ENCODE measurements at places on chromosomes 1 and 21.

DNA sequence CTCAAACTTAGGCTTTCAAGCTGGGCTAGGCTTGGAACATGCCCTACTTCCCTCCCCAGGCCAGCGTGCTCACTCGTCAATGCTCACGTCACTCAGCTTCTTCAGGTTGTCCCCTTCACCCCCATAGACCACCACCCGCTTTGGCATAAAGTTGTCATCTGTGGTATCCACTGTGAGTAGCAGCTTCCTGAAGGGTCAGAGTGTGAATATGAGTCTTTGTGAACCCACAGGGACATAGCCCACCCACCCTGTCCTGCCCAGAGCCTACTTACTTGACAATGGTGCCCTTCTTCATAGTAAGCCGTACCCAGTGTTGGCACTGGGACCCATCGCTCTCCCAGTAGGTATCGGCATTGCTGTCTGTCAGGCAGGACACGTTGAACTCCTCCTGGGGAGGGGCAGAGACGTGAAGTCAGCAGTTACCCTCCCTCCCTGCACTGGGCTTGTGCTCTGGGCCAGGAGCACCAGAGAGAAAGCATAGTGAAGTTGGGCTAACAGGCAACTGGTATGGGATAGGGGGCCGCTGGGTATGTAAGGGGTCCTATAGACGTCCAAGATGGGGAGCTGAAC is 1.7 kb downstream of the HECTD3 start:
- H3K27me3 ChIP-seq = no peaks in the 10 kb centered on the region
- H3K4me1 ChIP-seq = peaks cover 43% of the 10 kb centered on the region
- H3K36me3 ChIP-seq = peaks cover 12% of the 10 kb centered on the region
- H3K4me3 ChIP-seq = peak overlapping the region; percentile 96

DNA sequence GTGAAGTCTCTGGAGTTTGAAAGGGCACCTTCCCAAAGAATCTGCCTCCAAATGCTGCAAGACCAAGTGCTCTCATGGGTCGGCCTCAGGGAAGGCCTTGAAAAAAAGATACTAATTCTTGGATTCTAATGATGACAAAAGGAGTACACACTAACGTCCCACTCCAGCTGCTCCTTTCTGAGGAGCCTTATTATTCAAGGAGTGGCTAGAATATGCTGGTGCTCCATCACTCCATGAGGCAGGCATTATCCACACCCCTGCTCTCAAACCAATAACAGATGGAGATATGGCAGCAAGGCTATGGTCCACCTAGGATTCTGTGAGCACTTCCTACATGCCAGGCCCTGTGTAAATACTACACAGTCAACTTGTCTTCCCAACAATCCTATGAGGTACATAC is 54.4 kb downstream of the FAM78B start:
- no peak overlapping the region for H3K4me3 ChIP-seq
- peaks cover 5% of the 10 kb centered on the region for H3K27me3 ChIP-seq
- no peaks in the 10 kb centered on the region for H3K36me3 ChIP-seq
- no peaks in the 10 kb centered on the region for H3K4me1 ChIP-seq

- peaks cover 64% of the 10 kb centered on the region for H3K27me3 ChIP-seq
- no peak overlapping the region for H3K4me3 ChIP-seq
- no peak overlapping the region for H3K27ac ChIP-seq
- peaks cover 3% of the 10 kb centered on the region for H3K36me3 ChIP-seq
Measured at GRCh38 chr1:110155878-110156522, 5.7 kb downstream of the SLC6A17 start.

DNA sequence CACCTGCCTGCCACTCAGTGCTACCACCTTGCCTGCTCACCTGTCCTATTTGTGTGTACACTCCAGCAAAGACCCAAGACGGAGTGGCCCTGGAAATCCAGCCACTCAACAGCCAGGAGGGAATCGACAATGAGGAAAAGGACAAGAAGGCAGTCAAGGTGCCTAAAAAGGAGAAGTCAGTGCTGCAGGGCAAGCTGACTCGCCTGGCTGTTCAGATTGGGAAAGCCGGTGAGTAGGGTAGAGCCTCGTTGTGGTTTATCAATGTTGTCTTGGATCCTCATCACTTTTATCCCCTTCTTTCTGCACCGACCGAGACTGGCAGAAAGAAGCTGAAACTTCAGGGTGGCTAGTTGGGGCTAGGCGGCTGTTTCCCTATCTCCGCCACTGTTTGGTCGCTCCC is 61.4 kb upstream of the LAX1 start:
- no peak overlapping the region for H3K4me3 ChIP-seq
- DNase-seq = no peak
- peak overlapping the region; percentile 90 for H3K27ac ChIP-seq
- peaks cover 14% of the 10 kb centered on the region for H3K4me1 ChIP-seq
- H3K27me3 ChIP-seq = no peaks in the 10 kb centered on the region

GRCh38 chr1:78492386-78492950 is 1.7 kb downstream of the PTGFR start:
- peaks cover 4% of the 10 kb centered on the region for H3K4me1 ChIP-seq
- peaks cover 38% of the 10 kb centered on the region for H3K27me3 ChIP-seq
- no peak overlapping the region for H3K4me3 ChIP-seq
- H3K27ac ChIP-seq = no peak overlapping the region

GRCh38 chr1:23246274-23246673 is 29.0 kb upstream of the HTR1D start:
- no peaks in the 10 kb centered on the region for H3K4me1 ChIP-seq
- H3K27me3 ChIP-seq = peaks cover 18% of the 10 kb centered on the region
- H3K36me3 ChIP-seq = no peaks in the 10 kb centered on the region

All from T-helper 17 cell (primary cell).